Muscle of arm (tissue), 14 donors: ENCODE measurements at places on chromosomes 3 and 15.

- DNase-seq = no peak
Measured at GRCh38 chr3:134904241-134904771, 109.2 kb downstream of the EPHB1 start.

- DNase-seq = no peak
Measured at GRCh38 chr3:186001842-186002241, 64.0 kb upstream of the TRA2B start.

DNA sequence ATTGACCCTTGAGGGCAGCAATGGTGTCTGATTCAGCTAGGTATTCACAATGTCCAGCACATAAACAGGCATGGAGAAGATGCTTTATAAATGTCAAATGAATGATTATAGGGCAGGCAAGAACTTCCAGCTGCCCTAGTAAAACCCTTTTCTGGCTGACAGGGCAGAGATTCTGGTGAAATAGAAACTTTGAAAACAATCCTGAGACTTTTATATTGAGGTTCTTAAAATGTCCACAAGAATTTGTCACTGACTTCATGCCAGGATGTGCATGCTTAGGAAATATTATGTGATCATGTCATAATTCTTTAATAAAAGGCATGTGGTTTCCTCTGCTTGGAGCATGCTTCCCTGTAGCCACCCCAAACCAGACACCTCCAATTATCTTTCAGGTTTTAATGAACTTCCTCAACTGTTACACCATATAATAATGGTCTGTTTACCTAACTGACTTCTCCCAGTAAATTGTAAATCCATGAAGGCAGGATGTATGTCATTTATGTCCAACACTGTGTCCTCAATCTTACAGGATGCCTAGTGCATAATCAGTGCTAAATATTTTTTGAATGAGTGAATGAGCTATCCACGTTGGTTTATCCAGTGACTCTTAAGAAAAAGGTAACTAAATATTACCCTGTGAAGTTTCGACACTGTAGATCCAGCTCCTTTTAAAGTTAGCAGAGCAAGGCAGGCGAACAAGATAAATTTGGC, 43.4 kb upstream of the CLRN1 start:
- no peak for DNase-seq

DNA sequence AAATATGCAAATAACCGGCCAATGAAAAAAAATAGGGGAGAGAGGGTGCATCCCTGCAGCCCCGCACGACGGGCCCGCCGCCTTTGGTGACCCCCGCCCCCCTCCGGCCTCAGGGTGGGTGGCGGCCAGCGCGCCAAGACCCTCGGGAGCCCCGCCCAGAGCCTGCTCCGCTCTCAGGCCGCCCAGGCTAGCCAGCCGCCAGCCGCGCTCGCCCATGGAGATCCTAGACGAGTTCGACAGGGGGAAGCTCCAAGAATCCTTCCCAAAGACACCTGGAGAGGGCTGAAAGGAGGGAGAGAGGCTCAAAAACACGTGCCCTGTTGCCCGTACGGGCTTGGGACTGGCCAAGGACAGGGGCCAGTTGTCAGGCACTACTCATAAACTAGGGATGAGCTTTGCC, 434.0 kb downstream of the NR2F2 start:
- DNase-seq = no peak

- DNase-seq = peak; percentile 60
Measured at GRCh38 chr15:40470423-40471104, at the start of gene CHST14. TSS of gene CHST14 (plus strand) at chr15:40470984. CDS start at chr15:40471214, 230 bp downstream.

DNA sequence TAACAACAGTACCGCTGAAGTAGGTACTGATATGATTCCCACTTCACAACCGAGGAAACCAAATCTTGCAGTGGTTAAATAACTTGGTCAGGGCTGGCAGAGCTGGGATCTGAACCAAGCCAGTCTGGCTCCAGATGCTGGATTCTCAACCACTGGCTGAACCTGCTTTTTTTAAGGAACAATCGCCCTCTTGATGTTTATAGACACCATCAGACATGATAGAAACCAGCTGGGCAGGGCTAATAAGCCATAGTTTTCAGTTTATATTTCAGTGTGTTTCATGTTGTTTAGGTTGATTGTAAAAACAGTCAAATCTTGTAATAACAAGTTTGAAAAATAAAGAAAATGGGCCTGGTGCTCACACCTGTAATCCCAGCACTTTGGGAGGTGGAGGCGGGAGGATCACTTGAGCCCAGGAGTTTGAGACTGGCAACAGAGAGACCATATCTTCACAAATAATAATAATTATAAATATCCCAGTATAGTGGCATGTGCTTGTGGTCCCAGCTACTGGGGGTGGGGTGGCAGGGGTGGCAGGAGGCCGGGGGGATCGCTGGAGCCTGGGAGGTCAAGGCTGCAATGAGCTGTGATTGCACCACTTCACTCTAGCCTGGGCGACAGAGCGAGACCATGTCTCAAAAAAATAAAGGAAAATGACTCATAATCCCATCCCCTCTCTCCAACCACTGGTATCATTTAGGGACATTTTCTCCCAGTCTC, 36.7 kb downstream of the XYLB start:
- DNase-seq = no peak

DNA sequence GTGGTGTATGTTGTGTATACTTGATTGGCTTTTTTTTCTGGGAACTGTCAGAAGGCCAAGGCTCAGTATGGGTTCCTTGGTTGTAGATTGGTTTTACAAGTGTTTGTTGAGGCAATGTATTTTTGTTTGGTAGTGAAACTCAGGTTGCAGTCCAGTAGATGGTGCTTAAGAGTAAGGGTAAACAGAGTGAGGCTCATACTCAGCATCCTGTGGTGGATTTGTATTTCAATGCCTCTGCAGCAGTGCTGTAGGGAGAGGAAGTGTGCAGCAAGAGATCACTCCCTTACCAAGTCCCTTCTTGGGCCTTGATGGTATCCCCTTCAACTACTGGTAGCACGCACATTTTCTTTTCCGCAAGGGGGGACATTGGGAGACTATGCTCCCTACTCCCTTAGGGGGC, 428.5 kb upstream of the CNTN3 start:
- no peak for DNase-seq

DNA sequence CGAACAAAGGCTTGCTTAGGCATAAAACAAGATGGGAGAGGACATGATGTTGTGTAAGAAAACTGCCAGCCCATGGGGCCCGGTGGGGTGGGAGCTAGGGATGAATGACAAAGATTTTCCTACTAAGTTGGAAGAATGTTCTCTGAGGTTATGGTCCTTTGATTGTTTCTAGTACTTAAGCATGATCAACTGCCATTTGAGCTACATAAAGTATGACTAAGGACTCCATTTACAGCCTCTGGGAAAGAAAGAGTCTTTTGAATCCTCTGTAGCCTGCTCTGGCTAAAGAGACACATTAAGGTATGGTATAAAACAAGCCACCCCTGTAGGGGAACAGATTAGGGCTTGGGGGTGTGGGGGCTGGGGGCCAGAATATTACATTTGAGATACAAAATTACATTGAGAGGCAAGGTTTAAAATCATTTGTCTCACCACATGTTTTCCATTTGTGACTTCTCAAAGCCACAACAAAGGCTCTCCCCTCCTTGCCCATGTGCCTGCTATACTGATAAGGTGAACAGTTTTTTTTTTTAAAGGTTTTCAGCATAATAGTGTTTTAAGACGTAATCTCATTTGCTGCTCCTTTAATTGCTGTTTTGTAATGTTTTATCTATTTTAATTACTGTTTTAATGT, 323.4 kb downstream of the CHST2 start:
- no peak for DNase-seq

DNA sequence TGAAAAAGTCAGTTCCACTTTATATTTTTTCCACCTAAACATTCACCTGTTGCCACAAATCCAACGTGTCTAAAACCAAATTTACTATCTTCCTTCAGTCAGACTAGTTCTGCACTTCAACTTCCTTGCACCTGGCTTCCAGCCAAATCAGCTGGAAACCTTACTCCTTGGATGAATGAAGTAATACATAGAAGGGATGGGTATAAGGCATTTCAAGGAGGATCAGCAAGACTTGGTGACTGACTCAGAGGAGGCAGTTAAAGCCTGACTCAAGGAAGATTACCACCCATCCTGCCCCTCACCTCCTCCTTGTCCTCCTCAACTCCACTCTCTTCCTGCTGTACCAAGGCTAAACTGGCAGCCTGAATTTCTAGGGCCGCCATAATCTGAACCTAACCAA, 37.1 kb downstream of the QTRT2 start:
- DNase-seq = peak; percentile 22

DNA sequence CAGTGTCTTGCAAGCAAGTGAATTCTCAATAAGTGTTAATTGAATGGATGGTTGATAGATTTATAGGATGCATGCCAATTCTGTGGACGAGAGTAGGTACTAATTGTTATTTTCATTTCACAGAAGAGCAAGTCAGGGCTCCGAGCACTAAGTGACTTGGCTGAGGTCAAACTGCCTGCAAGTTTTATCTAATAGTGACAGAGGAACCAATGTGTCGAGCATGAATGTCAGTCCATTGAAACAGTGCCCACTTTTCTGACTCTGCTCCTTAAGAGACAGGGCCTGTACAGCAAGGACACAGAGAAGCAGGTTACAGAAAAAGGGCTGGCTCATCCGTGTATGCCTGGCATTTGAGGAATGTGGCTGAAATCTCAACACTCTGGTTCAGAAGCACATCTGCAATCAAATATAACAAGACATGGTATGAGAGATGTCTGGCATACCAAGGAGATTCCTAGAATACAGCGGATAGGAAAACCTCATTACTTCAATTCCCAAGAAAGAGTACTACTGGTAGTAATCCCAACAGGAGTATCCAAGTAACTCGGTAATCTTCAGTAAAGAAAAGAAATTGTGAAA, 6.0 kb upstream of the B3GNT5 start:
- no peak for DNase-seq
